T-helper 17 cell (primary cell): ENCODE measurements at places on chromosomes 3 and 15.

DNA sequence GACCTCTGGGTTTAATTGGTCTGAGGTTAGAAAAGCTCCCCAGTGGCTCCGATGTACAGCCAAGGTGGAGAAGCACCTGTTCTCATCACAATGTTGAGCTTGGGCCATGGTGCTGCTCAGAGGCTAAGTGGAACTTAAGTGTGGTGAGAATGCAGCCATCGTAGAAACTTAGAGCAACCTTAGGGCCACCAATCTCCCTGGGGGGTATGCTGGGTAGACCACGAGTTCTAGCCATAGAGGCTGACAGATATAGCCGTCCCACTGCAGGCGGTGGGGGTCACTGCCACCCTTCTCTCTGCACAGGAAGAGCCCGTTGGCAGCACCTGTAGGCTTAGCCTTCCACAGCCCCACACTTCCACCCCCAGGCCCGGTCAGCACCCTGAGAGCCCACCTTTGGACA lies 38.0 kb downstream of the MGLL start:
- DNase-seq: no peak

GRCh38 chr3:122151480-122151879 lies 32.0 kb upstream of the CASR start:
- DNase-seq: no peak

DNA sequence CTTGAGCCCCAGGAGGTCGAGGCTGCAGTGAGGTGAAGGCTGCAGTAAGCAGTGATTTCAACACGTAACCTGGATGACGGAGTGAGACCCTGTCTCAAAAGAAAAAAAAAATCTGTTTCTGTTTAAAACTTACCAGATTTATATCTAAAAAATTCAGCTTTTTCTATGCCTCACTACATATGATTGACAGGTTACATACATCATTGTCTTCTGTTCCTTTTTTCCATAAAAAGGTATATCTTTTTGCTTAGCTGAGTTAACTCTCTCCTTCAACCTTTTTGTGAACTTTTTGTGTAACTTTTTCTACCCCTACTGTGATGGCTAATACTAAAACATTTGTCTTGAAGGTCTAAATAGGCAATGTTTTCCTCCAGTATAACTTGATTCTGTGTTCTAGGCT lies 38.6 kb upstream of the SETD2 start:
- no peak for DNase-seq

DNA sequence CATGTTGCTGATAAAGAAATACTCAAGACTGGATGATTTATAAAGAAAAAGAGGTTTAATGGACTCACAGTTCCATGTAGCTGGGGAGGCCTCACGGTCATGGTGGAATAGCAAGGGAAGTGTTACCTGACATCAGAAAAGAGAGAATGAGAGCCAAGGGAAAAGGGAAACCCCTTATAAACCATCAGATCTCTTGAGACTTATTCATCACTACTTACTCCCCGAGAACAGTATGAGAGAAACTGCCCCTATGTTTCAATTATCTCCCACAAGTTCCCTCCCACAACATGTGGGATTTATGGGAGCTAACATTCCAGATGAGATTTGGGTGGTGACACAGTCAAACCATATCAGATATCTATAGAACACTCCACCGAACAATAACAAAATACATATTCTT lies 904.6 kb downstream of the PDCD6IP start:
- DNase-seq: no peak

DNA sequence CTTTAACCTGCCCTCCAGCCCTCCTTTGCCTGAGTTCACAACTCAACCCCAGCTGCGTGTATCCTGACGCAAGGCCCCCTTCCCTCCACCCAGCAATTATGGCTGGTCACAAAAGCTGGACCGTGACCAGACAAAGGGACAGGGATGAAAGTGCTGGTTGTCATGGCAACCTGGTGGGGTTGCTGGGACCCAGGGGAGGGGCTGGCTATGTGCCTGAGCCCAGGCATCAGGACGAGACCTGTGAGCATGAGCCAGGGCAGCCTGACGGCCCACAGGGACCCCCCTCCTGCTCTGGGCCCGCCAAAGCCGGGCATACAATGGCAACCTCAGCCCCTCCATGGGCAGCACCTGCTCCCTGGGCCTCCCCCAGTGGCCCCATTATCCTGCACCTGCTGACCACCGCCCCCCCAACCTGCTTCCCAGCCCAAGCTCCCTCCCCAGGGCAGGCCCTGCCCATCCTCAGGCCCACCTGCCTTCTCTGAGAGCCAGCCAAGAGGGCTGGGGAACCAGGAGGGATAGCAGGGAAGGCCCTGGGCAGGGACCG lies 4.5 kb upstream of the DNAH1 start:
- no peak for DNase-seq

- DNase-seq: no peak
Measured at GRCh38 chr3:61460636-61461035, 100.7 kb upstream of the PTPRG start.

- peak; percentile 13 for DNase-seq
Measured at GRCh38 chr15:58043192-58043903, 22.2 kb downstream of the ALDH1A2 start.

DNA sequence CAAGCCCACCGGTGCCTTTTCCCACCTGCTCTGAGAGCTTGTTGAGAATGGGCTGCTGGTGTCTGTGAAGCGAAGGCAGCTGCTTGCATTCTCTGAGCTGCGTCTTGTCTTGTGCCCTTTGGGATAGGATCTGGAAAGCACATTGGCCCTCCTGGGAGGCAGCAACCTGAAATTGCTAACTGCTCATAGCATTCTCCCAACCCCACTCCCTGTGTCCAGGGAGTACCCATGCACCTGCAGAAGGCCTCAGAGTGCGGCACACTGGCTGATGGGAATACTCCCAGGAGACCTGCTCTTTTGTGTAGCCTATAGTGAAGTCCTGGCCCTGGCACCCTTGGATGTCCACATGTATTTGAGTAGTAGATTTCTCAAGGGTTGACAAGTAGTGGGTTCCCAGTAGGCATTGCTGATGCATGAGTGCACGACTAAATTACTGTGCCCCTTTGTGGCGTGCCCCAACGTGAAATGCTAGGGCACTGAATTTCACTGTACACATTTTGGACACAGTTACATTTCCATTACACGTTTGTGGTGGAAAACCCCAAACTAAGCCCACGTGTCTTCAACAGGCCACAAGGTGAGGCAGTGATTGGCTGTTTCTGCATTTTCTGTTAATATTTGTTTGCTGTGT lies 3.7 kb downstream of the EPHB1 start:
- no peak for DNase-seq

- no peak for DNase-seq
Measured at GRCh38 chr3:55549177-55549576, 62.1 kb upstream of the WNT5A start.

GRCh38 chr3:150467381-150467780 lies 59.3 kb downstream of the TSC22D2 start:
- no peak for DNase-seq

DNA sequence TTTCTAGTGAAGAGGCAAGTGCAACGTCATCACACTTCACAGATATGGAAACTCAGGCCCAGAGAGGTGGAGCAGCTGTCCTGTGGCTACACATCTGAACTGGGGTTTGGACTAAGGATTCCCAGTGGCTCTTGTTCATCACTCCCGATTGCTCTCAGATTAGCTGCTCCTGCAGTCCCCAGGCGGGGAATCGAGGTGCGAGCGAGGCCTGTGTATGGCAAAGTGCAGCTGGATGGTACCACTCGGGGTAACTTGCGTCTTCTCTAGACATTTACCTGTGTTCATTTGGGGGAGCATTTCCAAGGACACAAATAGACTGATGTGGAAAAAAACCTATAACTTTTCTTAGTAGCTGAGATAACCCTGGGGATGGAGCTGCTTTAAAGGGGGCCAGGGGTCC lies 45.9 kb upstream of the TRPM1 start:
- no peak for DNase-seq

GRCh38 chr15:40226736-40227135 lies 12.1 kb upstream of the PAK6 start:
- DNase-seq: no peak

GRCh38 chr3:160629491-160629890 lies 47.5 kb upstream of the ARL14 start:
- no peak for DNase-seq

DNA sequence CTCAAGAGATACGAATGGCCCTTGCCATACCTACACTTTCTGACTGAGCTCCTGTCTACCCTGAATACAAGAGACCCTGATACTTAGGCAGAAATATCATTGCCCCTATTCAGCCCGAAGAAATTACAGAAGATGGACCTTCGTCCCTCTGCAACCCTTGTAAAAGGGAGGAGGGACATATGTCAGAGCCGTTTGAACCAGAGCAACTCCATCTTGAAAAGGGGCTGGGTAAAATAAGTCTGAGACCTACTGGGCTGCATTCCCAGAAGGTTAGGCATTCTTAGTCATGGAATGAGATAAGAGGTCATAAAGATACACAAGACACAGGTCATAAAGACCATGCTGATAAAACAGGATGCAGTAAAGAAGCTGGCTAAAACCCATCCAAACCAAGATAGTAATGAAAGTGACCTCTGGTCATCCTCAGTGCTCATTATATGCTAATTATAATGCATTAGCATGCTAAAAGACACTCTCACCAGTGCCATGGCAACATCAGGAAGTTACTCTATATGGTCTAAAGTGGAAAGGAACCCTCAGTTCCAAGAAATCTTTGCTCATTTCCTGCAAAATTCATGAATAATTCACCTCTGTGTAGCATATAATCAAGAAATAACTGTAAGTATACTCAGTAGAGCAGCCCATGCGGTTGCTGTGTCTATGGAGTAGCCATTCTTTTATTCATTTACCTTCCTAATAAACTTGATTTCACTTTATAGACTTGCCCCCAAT lies 49.7 kb upstream of the GPD1L start:
- no peak for DNase-seq

DNA sequence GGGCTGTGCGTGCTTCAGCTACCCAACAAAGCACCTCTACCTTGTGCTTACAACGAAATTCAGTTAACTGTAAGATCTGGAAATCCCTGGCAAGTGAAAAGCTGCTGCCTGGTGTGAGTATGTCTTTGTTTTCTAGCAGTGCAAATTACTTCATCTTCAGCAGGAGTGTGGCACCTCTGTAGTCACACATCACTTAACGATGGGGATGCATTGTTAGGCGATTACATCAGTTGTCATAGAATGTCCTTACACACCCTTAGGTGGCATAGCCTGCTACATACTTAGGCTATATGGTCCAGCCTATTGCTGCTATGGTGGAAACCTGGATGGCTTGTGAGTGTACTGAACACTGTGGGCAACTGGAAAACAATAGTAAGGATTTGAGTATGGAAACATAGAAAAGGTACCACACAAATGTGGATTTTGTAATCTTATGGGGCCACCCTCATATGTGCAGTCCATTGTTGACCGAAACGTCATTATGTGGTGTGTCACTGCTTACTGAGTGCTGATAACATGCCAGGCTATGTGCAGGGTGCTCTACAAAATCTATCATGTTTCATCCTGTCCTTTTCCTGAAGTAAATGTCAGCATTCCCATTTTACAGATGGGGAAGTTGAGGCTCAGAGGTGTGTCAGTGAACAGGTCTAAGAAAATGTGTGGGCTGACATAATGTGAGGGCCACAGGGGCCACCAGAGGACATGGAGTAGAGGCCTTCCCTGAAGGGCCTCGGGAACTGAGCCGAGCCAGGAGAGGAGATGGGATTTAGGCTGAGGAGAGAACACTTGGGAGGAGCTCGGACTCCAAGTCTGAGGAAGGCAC lies 173.5 kb downstream of the VGLL4 start:
- DNase-seq: no peak

DNA sequence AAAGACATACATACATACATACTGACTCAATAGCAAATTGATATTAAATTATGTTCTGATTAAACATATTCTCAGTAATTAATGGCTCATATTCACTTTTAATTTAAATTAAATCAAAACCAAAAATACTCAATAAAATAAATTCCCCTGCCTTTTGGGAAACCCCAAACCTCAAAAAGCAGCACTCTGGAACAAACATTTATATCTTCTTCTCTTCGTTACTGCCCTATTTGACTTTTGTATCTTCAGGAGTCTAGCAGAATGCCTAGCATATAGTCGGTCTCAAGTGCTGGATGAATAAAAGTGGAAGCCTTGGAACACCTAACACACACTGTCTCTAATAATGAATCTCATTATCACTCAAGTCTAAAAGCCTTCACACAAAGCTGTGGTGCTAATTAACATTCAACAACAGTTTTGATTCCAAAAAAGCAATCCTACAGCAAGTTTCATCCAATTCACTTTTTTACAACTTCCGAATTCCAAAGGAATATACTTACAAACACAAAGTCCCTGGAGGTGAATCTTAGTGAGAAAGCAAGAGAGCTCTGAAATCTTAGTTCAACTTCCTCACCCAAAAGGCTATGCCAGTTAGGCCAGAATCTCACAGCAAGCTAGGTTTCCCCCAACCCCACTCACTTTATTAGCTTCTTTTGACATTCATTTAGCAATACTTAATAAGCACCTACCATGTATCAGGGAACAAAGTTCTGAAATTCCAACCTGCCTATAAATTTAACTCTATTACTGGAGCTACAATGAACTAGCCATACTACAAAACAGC lies 35.0 kb downstream of the GSK3B start:
- no peak for DNase-seq

DNA sequence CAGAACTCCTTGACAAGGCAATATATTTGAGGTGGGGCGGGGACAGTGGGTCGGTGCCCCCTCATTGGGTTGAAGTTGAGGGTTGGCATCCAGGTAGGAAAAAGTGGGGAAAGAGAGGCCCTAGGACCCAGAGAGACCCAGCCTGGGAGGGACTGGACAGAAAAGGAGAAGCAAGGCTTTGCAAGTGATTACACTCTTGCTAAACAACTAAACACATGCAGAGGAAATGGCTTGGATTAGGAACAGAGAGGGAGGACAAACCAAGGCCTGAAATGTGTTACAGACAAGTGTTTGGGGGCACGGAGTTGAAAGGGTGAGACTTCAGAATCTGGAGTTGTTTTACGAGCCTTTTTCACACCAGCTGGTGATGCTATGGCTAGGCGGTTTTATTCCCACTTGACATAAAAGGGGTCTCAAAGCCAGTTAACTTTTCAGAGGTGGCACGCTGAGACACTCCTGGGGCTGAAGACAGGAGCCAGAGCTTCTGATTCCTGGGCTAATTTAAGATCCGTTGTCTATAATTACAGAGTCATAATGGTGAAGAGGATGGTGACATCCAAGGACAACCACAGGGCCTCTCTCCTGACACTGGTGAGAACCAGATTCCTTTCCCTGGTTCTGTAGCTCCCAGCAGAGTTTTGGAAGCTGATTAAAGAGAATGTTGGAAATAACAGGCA lies 7.7 kb upstream of the KCTD6 start:
- DNase-seq: no peak

- DNase-seq: no peak
Measured at GRCh38 chr15:34206011-34206410, 3.9 kb downstream of the KATNBL1 start.

GRCh38 chr3:13772321-13772745 lies 107.5 kb downstream of the WNT7A start:
- DNase-seq: no peak

- no peak for DNase-seq
Measured at GRCh38 chr3:179860275-179861107, 176.2 kb downstream of the PEX5L start.
